ENCODE measurements at places on chromosomes 16 and 17. TPM values are rescaled to one million over a fixed set of nuclear protein-coding genes. Genes with fewer than 3 reads are reported as not detected.
A peak's percentile ranks its signal among the peaks of the same experiment; 100 is the strongest.

GPT2 gene
- total RNA-seq: 19.2 TPM

ITGAL gene
- total RNA-seq: 1.3 TPM

HOXB13 gene
- total RNA-seq: not detected

RNF43 gene
- 2.1 TPM for total RNA-seq

RAB40B gene
- total RNA-seq: 6.2 TPM

DNA sequence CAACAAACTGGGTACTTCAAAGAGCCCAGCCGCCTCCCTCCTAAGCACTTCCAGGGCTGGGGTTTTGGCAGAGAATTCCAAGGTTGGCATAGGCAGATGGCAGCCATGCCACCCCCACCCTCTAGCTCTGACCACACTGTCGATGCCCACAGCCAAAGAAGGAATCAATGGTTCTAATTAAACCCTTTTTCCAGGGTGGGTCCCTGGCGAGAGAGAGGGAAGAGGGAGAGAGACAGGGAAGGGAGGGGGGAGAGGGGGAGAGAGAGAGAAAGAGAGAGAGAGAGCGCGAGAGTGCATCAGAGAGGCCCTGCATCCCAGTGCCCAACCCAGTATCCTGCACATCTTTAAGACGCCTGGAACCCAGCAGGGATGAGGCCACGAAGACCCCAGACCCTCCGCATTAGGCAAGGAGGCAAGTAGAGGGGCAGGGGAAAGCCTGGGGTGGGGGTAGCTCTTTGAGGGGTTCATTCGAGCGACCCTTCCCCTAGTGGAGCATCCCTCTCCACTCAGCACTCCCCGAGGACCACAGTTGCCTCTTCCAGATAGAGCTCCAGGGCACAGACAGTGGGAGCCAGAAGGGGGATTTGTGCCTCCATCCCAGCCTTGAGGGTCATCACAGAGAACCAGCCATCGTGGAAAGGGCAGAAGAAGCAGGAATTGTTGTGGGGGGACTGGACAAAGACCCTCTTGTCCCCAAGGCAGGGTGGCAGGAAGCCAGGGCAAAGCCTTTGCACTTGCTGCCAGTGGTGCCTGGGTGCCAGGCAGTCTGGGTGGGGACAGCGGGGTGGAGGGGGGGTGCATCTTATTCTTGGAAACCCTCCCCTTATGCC lies 2.6 kb downstream of the SRCIN1 start:
- H3K36me3 ChIP-seq: no peaks in the 10 kb centered on the region
- H3K27me3 ChIP-seq: no peaks in the 10 kb centered on the region
- H3K4me3 ChIP-seq: no peak overlapping the region
- DNase-seq: no peak
- peaks cover 21% of the 10 kb centered on the region for H3K4me1 ChIP-seq

GRCh38 chr16:73909529-73910035 lies 387.0 kb upstream of the PSMD7 start:
- H3K4me3 ChIP-seq: no peak overlapping the region
- H3K4me1 ChIP-seq: no peaks in the 10 kb centered on the region

DNA sequence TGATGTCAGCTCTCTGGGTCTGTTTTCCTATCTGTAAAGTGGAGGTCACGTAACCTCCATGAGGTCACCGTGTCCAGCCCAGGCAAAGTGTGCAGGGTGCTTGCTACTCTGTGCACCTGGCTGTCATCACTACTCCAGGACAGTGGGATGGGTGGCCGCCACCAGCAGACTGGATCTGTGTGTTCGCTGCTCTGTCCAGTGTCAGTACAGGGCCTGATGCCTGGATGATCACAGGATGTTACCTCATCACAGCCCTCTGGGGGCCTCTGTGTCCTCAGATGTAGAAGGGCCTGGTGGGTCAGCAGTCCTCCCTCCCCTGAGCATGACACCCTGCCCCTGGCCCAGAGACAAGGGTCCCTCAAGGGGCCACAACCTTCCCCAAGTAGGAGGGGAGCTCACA lies 80.0 kb downstream of the KCNJ18 start:
- H3K27ac ChIP-seq: no peak overlapping the region
- no peak for DNase-seq
- no peaks in the 10 kb centered on the region for H3K4me1 ChIP-seq
- no peaks in the 10 kb centered on the region for H3K27me3 ChIP-seq

DNA sequence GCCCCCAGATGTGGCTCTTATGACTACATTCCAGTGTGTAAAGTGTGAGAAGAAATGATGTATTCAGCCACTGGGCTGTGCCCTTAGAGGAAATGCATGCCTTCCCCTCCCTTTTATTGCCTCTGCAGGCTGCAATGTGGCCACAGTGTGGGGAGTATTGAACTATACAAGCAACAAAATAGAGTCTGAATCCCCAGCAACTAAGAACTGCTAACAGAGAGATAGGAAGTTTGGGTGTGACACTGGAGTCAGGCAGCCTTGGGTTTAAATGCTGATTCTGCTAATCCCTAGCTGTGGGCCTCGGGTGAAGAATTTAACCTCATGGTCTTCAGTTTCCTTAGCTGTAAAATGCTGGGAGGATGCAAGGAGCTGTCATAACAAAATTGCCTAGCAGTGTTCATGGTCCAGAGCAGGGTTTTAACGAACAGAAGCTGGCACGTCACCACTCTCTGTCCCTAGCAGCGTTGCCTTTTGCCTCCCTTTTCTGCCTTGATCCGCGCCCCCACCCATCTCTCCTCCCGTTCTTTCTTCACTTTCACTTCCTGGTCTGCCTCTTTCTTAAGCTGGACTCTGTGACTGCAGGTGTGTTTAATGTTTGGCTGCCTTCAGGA lies 50.3 kb downstream of the KPNA2 start:
- H3K27me3 ChIP-seq: no peaks in the 10 kb centered on the region
- H3K36me3 ChIP-seq: no peaks in the 10 kb centered on the region
- peaks cover 6% of the 10 kb centered on the region for H3K4me1 ChIP-seq
- no peak overlapping the region for H3K4me3 ChIP-seq
- DNase-seq: no peak

- H3K27me3 ChIP-seq: no peaks in the 10 kb centered on the region
- H3K27ac ChIP-seq: no peak overlapping the region
- H3K4me3 ChIP-seq: no peak overlapping the region
- no peak for DNase-seq
Observed at GRCh38 chr16:35746281-35746962, 2287.0 kb downstream of the TP53TG3F start.

GRCh38 chr17:47717979-47718621 lies 14.9 kb upstream of the TBX21 start:
- peaks cover 12% of the 10 kb centered on the region for H3K27me3 ChIP-seq

DNA sequence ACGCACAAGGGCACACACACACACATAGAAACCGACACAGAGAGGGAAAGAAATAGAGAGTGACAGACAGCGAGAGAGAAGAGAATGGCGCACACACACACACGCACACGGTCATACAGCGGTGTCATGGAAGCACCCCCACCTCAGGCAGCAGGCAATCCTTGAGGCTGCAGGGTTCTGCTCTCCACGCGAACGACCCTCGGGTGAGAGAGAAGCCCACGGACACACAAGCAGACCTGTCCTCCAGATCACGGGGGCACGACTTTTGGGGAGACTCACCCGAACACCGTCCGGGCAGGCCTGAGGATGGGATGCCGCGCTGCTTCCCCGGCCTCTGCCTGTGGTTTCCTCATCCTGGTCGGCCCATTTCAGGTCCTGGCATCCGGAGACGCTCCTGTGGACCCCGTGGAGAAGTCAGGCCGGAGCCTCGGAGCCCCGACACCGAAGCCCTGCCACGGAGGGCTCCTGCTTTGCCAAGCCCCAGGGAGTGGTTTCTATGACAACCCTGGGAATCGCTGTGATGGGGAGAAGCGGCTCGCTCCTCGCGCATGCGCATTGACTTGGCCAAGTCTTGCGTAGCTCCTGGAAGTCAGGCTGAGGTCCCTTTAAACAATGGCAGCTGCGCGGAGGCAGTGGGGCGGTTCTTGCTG lies 118.2 kb upstream of the KCNJ18 start:
- no peak overlapping the region for H3K4me3 ChIP-seq
- H3K36me3 ChIP-seq: no peaks in the 10 kb centered on the region
- no peaks in the 10 kb centered on the region for H3K27me3 ChIP-seq
- H3K4me1 ChIP-seq: no peaks in the 10 kb centered on the region

DNA sequence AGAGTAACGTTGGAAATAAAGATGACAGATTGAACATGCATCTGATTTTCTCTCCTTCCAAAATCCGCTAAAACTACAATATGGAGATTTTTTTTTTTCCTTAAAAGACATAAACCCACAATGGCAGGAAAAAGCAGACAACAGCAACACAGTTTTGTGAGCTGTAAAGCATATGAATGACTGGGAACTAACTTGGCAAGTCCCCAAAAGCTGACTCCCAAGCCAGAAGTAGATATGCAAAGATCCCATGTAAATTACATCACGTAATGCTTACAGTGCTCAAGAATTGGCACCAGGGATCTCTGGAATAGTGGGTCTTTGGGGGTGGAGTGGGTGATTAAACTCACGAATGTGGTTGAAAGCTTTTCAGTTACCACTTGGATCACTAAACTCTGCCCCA lies 106.6 kb downstream of the ELAC2 start:
- no peak overlapping the region for H3K27ac ChIP-seq
- no peaks in the 10 kb centered on the region for H3K27me3 ChIP-seq
- no peaks in the 10 kb centered on the region for H3K4me1 ChIP-seq
- H3K36me3 ChIP-seq: no peaks in the 10 kb centered on the region

DNA sequence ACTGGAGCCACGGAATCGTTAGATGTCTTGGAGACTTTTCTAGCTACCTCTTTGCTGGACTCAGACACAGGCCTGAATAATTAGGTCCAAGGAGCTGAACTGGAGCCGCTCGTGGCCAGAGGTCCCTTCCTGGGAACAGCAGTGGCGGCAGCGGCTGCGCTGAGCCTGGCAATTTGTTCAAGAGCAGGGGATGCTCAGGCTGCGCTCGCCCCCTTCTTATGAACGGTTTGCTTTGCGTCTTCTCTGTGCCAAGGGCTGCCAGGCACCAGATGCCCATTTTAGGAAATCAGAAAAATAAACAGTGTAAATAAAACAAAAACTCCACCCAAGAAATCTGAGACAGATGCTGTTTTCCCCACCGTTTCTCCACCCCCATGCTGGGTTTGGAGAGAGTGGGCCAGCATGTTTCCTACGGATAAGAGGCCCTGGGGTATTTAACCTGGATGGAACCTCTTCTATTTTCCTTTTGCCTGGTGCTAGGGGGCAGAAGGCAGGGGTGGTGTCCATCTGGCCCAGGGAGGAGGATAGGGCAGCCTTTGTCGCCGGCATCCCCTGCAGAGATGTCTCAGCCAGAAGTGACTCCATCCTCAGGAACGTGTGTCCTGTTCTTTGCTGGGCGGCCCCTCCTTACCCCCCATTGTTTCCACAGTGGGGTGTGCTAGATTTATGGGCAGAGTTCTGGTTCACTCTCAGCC lies 163.4 kb downstream of the SEC14L1 start:
- no peak overlapping the region for H3K4me3 ChIP-seq
- no peaks in the 10 kb centered on the region for H3K27me3 ChIP-seq
- H3K4me1 ChIP-seq: peaks cover 13% of the 10 kb centered on the region
- no peak overlapping the region for H3K27ac ChIP-seq

- H3K27ac ChIP-seq: no peak overlapping the region
- H3K36me3 ChIP-seq: no peaks in the 10 kb centered on the region
- no peak overlapping the region for H3K4me3 ChIP-seq
- no peaks in the 10 kb centered on the region for H3K4me1 ChIP-seq
- no peaks in the 10 kb centered on the region for H3K27me3 ChIP-seq
Observed at GRCh38 chr16:7236824-7237410, 95.7 kb upstream of the RBFOX1 start.

- no peak overlapping the region for H3K27ac ChIP-seq
- no peaks in the 10 kb centered on the region for H3K36me3 ChIP-seq
- H3K4me1 ChIP-seq: no peaks in the 10 kb centered on the region
- DNase-seq: no peak
- H3K4me3 ChIP-seq: no peak overlapping the region
- H3K27me3 ChIP-seq: no peaks in the 10 kb centered on the region
Observed at GRCh38 chr17:41284043-41284442, 8.5 kb downstream of the KRTAP9-7 start.

GRCh38 chr16:83717308-83717707 lies 90.5 kb upstream of the HSBP1 start:
- H3K36me3 ChIP-seq: no peaks in the 10 kb centered on the region
- H3K27me3 ChIP-seq: no peaks in the 10 kb centered on the region
- no peak overlapping the region for H3K4me3 ChIP-seq

- H3K36me3 ChIP-seq: no peaks in the 10 kb centered on the region
- DNase-seq: no peak
Observed at GRCh38 chr16:85382717-85383118, 230.4 kb upstream of the GSE1 start.

DNA sequence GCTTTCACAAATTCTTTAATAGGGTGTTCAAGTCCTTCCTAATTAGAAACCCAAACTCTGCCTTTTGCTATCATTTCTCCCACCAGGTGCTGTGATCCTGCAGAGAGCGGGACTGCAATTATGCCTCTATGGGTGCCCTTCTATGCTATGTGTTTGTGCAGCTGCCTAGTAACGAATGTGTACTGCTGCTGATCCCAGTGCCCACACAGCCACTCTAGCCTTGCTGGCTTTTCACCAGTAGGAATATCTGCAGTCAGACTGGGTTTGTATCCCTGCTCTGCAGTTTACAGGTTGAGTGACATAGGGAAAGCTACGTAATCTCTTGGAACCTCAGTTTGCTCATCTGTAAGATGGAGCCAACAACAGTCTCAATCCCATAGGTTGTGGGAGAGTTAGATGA lies 179.6 kb upstream of the IRX3 start:
- no peaks in the 10 kb centered on the region for H3K36me3 ChIP-seq
- no peak for DNase-seq
- H3K4me1 ChIP-seq: no peaks in the 10 kb centered on the region
- H3K27ac ChIP-seq: no peak overlapping the region

DNA sequence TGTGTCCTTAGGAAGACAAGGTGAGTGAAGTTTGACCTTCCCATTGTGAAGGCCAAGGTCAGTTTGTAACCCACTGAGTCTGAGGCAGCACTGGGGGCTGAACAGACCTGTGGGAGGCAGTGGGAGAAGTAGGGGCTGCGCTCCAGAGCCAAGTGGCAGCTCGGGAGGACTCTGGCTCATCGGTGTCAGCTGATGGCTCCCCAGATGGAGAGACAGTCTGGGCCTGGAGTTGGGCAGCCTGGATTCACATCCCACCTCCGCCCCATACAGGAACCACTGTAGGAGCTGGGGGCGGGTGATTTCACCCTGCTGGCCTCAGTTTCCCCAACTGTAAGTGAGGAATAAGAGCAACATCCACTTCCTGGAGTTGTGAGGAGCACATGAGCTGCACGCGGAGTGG lies 128.4 kb downstream of the FOXL1 start:
- H3K4me1 ChIP-seq: no peaks in the 10 kb centered on the region
- no peaks in the 10 kb centered on the region for H3K36me3 ChIP-seq
- no peak overlapping the region for H3K4me3 ChIP-seq
- H3K27ac ChIP-seq: no peak overlapping the region
- H3K27me3 ChIP-seq: no peaks in the 10 kb centered on the region
- DNase-seq: no peak

- H3K27ac ChIP-seq: peak overlapping the region; percentile 71
- DNase-seq: no peak
- H3K4me3 ChIP-seq: no peak overlapping the region
- H3K4me1 ChIP-seq: peaks cover 21% of the 10 kb centered on the region
Observed at GRCh38 chr17:2090210-2090641, 35.3 kb downstream of the HIC1 start.
